ENCODE measurements at places on chromosomes 16 and 17.

- no peak for DNase-seq
Observed at GRCh38 chr17:79678091-79678735, 52.5 kb upstream of the ENPP7 start.

GRCh38 chr16:89374393-89374960, 115.9 kb downstream of the ANKRD11 start:
- no peak for DNase-seq

DNA sequence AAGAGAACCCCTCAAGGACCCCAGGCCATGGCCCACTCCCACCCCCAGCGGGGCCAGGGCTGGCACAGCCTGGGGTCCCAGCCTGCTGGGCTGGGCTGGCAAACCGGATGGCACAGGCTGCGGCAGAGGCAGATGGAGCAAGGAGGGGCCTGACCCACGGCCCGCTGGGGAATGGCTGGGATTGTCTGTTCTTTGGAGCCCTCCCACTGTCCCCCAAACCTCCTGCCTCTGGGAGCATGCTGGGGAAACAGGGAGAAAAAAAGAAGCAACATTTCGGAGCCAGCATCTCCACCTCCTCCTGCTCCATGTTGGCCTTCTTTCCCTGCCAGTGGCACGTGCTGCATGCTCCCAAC, 37.1 kb upstream of the LHX1 start:
- DNase-seq, result peak; percentile 82

DNA sequence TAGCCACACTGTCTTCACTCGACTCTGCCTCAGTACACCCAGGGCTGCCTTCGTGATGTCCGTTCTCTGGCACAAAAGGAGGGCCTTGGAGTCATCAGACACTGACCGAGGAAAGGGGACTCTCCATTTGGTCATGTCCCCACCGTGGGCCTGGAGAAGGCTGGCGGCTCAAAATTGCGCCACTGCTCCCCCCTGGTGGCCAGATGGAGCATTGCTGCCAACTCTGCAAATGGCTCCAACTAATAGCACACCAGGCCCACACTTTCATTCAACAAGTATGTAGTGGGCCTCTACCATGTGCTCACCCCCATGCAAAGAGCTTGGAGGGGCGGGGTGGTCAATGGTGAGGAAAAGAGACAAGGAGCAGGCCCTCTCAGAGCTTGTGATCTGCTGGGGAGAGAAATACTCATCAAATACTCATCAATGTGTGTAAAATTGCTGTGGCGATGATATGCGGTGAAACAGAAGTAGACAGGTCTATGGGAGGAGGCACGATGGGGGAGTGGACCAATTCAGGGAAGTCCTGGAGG, 5.2 kb upstream of the GRIN2C start:
- DNase-seq, result peak; percentile 31

GRCh38 chr16:87303431-87303930, 13.7 kb downstream of the C16orf95 start:
- no peak for DNase-seq

GRCh38 chr17:53316073-53316472, 506.7 kb upstream of the KIF2B start:
- no peak for DNase-seq

DNA sequence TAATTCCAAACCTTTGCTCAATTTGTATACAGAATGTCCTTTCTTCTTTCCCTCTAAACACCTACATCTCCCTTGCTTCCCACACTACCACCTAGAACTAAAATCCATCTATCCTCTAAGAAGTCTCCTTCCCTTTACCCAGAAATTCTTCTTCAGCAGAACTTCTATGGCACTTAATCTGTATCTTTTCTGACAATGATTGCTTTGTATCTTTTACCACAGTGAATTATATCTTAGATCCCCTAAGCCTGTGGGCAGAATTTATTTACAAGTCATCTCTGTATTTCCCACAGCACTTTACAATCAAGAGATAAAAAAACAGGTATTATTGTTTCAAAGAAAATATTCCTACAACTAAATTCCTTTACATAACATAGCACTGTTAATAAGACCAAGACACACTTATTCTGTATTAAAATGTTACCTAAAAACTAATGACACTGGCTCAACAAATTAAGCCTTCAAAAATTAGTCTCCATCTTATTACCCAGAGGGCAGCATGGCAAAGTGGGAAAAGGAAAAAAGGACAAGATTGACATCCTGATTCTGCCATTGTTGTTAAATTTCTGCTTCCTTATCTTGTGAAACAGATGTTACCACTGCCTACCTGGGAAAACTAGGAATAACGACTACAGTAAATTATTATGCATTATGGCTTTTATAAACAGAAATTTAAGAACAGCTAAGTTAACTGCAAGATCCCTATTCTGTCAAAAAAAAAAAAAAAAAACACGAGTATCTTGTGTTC, 42.8 kb downstream of the KANSL1 start:
- no peak for DNase-seq

GRCh38 chr17:78313735-78314648, 45.9 kb downstream of the SOCS3 start:
- DNase-seq, result no peak

- no peak for DNase-seq
Observed at GRCh38 chr16:28623172-28623711, 13.4 kb upstream of the SULT1A1 start.

GRCh38 chr17:14058051-14058450, 11.3 kb upstream of the COX10 start:
- DNase-seq, result no peak

DNA sequence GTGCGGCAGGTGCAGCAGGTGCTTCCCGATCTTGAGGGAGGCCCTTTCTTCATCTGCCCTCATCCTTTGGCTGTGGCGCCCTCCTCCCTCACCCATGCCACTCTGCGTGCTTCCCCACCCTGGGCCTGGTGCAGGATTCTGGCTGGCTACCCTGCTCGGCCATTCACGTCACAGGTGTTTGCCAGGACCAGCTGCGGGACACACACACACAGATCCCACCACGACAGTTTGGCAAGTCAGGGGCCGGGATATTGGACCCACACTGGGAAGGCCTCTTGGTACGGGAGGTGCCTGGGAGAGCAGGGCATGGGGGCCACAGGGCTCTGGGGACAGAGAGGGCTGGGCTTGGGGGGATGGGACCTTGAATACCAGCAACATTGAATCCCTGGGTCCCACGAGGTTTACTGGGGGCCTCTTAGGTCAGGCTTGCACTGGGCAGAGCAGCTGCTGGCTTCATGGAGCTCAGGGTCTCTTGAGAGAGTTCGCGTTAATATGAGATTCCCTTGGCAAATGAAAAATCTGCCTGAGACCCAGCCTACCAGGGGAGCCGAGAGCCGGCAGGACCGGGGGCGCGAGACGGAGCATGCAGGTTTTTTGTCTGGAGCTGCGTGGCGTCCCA, 15.1 kb downstream of the ADCY7 start:
- no peak for DNase-seq

GRCh38 chr17:39174920-39175694, 9.1 kb upstream of the ARL5C start:
- no peak for DNase-seq
